Esophagus muscularis mucosa (tissue), 4 donors: ENCODE measurements at places on chromosomes 5 and 9. TPM values are rescaled to one million over a fixed set of nuclear protein-coding genes. Genes with fewer than 3 reads are reported as not detected.

- H3K27ac ChIP-seq: no peak overlapping the region
- no peaks in the 10 kb centered on the region for H3K27me3 ChIP-seq
- no peaks in the 10 kb centered on the region for H3K36me3 ChIP-seq
- peak; percentile 29 for DNase-seq
- no peak overlapping the region for H3K4me3 ChIP-seq
Observed at GRCh38 chr9:2992427-2992826, 148.5 kb upstream of the PUM3 start.

GRCh38 chr9:95511952-95512708, 4.6 kb downstream of the PTCH1 start:
- H3K36me3 ChIP-seq: no peaks in the 10 kb centered on the region
- H3K27ac ChIP-seq: peak overlapping the region; percentile 93
- H3K27me3 ChIP-seq: no peaks in the 10 kb centered on the region
- peaks cover 27% of the 10 kb centered on the region for H3K4me1 ChIP-seq
- no peak for DNase-seq

GRCh38 chr9:135503371-135504261, 3.1 kb downstream of the MRPS2 start:
- peaks cover 48% of the 10 kb centered on the region for H3K4me1 ChIP-seq
- H3K27ac ChIP-seq: no peak overlapping the region
- no peaks in the 10 kb centered on the region for H3K27me3 ChIP-seq
- H3K36me3 ChIP-seq: peaks cover 35% of the 10 kb centered on the region

GRCh38 chr9:77440057-77440456, 208.1 kb downstream of the GNA14 start:
- H3K36me3 ChIP-seq: no peaks in the 10 kb centered on the region
- H3K27ac ChIP-seq: no peak overlapping the region
- H3K4me1 ChIP-seq: peaks cover 11% of the 10 kb centered on the region
- H3K27me3 ChIP-seq: no peaks in the 10 kb centered on the region
- H3K4me3 ChIP-seq: no peak overlapping the region
- no peak for DNase-seq

GRCh38 chr9:109499631-109500410, 1.7 kb upstream of the PTPN3 start:
- DNase-seq: no peak
- peaks cover 3% of the 10 kb centered on the region for H3K4me1 ChIP-seq
- H3K27ac ChIP-seq: no peak overlapping the region

DNA sequence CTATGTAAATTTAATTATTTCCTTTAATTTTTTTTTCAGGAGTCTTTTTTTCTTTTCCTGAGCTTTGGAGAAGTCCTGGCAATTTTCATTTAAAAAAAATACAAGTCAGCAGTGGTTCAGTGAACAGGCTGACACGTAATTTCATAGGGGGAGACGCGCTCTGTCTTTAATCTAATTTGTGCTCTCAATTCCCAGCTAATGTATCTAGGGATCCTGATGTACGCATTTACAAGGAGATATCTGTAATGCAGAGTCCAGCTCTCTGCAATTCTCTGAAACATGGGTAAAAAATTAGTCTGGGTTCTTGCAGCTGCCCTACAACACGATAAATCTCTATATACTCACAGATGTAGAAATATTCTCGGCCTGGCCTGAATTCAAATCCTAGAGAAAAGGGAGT, 243.9 kb downstream of the EFNA5 start:
- no peak for DNase-seq
- H3K27ac ChIP-seq: no peak overlapping the region
- H3K36me3 ChIP-seq: no peaks in the 10 kb centered on the region
- no peak overlapping the region for H3K4me3 ChIP-seq
- H3K27me3 ChIP-seq: no peaks in the 10 kb centered on the region

DNA sequence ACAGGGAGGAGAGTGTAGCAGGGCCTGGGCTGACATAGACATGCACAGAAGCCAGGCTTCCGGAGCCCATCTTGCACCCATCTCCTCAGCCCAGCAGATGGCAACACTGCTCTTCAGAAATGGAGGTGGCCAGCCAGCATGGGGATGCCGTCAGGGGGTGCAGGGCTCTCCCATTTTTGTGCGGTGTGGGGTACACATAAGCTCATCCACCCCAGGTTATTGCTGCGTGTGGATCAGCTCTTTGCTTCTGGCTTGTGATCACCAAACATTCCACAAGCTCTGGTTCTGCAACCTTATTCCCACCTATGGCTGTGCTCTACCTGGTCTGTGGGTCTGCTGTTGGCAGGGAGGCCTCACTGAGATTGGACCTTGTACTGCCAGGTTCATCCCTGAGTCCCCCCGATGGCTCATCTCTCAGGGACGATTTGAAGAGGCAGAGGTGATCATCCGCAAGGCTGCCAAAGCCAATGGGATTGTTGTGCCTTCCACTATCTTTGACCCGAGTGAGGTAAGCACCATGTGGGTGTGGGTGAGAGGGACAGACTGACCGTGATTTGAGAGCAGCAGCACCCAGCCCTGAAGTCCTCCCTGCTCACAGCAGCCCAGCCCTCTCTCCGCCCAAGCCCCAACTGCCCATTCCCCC, 17.3 kb downstream of the SLC22A5 start:
- H3K4me1 ChIP-seq: peaks cover 61% of the 10 kb centered on the region
- no peak overlapping the region for H3K4me3 ChIP-seq
- peaks cover 15% of the 10 kb centered on the region for H3K36me3 ChIP-seq
- no peaks in the 10 kb centered on the region for H3K27me3 ChIP-seq

DNA sequence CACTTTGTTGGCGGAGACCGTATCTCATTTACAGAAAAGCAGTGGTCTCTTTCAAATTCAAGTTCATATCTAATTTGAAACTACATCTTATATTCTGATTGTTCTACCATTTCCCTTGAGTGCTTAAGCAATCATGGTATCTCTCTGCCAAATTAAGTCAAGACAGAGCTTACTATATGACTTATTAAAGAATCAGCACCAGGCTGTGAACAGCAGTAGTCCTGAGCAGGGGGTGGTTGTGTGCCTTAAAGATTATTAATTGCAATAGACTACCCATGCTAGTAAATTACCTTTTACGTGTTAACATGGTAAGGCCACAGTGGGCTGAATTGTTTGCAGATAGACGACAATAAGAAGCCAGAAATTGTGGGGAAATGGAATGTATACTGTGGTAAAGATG, 21.5 kb downstream of the SNCAIP start:
- DNase-seq: no peak
- H3K36me3 ChIP-seq: no peaks in the 10 kb centered on the region
- no peaks in the 10 kb centered on the region for H3K27me3 ChIP-seq
- H3K4me3 ChIP-seq: no peak overlapping the region

DNA sequence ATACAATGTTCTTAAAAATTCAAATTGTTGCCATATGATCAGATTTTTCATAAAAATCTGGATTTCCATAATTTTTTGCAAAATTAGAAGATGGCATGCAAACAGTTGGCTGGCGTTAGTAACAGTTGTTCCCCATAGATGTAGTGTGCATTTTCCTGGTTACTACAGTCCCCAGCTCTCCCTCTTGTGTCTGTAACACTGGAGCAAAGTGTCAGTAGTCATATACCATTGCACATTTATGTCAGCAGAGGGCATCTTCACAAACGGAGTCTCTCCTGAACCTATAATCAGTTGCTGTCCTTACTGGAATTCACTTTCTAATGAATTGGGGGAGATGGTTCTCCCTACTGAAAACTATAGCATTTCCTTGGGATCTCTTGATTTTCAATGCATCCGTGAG, 44.7 kb upstream of the DMAC1 start:
- no peak overlapping the region for H3K4me3 ChIP-seq
- no peak for DNase-seq
- H3K36me3 ChIP-seq: no peaks in the 10 kb centered on the region
- no peaks in the 10 kb centered on the region for H3K4me1 ChIP-seq

DNA sequence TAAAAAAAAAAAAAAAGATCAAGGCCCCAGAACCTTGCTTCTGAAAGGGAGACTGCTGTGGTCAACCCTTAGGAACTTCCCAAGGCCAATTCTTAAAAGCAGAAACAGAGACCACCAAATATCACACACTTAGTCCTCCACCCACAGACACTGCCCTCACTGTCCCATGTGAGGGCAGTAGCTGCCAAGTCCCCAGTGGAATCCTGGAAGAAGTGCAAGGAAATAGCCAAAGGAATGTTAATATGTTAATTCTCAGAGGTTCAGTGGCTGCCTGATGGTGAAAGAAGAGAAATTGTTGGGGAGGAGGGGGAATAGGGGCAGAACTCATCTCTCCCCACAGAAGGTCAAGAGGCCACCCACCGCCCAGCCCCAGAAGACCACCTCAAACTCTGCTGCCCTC, 23.1 kb downstream of the FSTL4 start:
- no peak for DNase-seq
- no peaks in the 10 kb centered on the region for H3K36me3 ChIP-seq
- H3K4me3 ChIP-seq: no peak overlapping the region
- H3K27me3 ChIP-seq: no peaks in the 10 kb centered on the region

GRCh38 chr9:137740312-137740711, 121.5 kb downstream of the EHMT1 start:
- peaks cover 16% of the 10 kb centered on the region for H3K4me1 ChIP-seq
- no peak overlapping the region for H3K4me3 ChIP-seq

DNA sequence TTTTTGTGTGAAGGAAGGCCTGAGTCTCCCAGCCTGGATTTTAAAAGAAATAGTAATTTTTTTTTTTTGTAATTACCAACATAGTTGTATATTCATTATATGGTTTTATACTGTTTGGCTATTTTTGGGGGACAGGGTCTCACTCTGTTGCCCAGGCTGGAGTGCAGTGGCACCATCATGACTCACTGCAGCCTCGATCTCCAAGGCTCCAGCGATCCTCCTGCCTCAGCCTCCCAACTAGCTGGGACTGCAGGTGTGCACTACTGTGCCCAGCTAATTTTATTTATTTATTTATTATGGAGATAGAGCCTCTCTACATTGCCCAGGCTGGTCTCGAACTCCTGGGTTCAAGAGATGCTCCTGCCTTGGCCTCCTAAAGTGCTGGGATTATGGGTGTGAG, 5.1 kb downstream of the LRRC8A start:
- DNase-seq: no peak
- peak overlapping the region; percentile 21 for H3K27ac ChIP-seq
- peaks cover 87% of the 10 kb centered on the region for H3K4me1 ChIP-seq
- no peaks in the 10 kb centered on the region for H3K27me3 ChIP-seq
- no peak overlapping the region for H3K4me3 ChIP-seq

- no peaks in the 10 kb centered on the region for H3K36me3 ChIP-seq
- H3K27ac ChIP-seq: no peak overlapping the region
- H3K4me1 ChIP-seq: no peaks in the 10 kb centered on the region
- H3K4me3 ChIP-seq: no peak overlapping the region
Observed at GRCh38 chr5:174642816-174643405, 81.5 kb upstream of the MSX2 start.

- H3K4me3 ChIP-seq: no peak overlapping the region
- peaks cover 28% of the 10 kb centered on the region for H3K4me1 ChIP-seq
Observed at GRCh38 chr5:126487596-126487995, 64.4 kb downstream of the GRAMD2B start.

DNA sequence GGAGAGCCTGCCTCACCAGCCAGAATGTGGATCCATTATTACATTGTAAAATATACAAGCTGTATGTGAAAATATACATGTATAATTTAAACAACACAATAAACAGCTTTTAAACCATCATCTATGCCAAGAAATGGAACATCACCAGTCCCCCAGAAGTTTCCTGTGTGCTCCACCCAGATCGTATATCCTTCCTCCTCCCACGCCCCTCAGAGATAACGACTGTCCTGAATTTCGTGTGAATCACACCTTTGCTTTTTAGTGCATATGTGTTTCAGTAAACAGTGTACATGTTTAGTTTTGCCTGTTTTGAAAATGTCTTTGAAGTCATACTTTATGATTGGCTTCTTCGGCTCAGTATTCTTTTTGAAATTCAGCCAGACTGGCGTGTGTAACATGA, 134.6 kb upstream of the MYO10 start:
- no peak for DNase-seq
- H3K4me3 ChIP-seq: no peak overlapping the region
- H3K27me3 ChIP-seq: no peaks in the 10 kb centered on the region
- no peak overlapping the region for H3K27ac ChIP-seq

DNA sequence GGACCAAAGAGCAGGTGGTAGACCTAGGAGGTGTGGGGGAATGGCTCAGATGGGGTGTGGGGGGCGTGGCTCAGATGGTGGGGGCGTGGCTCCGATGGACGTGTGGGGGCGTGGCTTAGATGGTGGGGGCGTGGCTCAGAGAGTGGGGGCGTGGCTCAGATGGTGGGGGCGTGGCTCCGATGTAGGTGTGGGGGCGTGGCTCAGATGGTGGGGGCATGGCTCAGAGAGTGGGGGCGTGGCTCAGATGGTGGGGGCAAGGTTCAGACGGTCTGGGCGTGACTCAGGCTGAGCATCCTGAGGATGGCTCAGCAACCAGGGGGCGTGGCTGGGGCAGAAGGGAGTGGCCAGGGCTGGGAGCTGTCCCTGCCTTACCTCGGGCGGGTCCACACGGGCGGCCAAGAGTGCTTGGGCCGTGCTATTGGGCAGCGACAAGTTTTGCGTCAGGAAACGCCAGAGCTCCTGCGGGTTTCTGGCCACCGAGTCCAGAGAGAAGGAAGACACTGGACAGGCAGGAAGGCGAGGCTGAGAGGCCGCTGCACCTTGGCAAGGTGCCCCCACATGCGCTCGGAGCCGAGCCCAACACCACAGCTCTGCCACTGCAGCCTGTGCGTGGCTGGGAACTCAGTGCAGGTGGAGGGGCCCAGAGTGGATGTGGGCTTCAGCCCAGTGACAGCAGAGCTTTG, 5.9 kb downstream of the ABCA2 start:
- DNase-seq: no peak
- no peak overlapping the region for H3K4me3 ChIP-seq
- H3K27ac ChIP-seq: no peak overlapping the region
- peaks cover 24% of the 10 kb centered on the region for H3K4me1 ChIP-seq
- H3K27me3 ChIP-seq: no peaks in the 10 kb centered on the region

- H3K36me3 ChIP-seq: no peaks in the 10 kb centered on the region
- no peak overlapping the region for H3K4me3 ChIP-seq
- no peaks in the 10 kb centered on the region for H3K27me3 ChIP-seq
- H3K27ac ChIP-seq: no peak overlapping the region
- no peaks in the 10 kb centered on the region for H3K4me1 ChIP-seq
- no peak for DNase-seq
Observed at GRCh38 chr5:169088028-169088725, 212.8 kb downstream of the SLIT3 start.

GRCh38 chr9:12760758-12761157, 14.1 kb upstream of the LURAP1L start:
- DNase-seq: no peak
- no peaks in the 10 kb centered on the region for H3K27me3 ChIP-seq
- no peaks in the 10 kb centered on the region for H3K36me3 ChIP-seq
- H3K27ac ChIP-seq: no peak overlapping the region

The CDKN2A gene
- 6.0 TPM for total RNA-seq

The F2RL2 gene
- 4.6 TPM for total RNA-seq

The PKD2L2 gene
- not detected for total RNA-seq

The CDH9 gene
- 0.33 TPM for total RNA-seq

The FRMD3 gene
- 10.9 TPM for total RNA-seq

The ADCY2 gene
- 5.1 TPM for total RNA-seq

The PCDHA9 gene
- under 0.01 TPM for total RNA-seq

The BTNL3 gene
- total RNA-seq: not detected

The CCDC187 gene
- total RNA-seq: not detected

The ABLIM3 gene
- 49.3 TPM for total RNA-seq
